Right hindlimb (tissue), 1 donor: ENCODE measurements at places on chromosomes 3 and 15.
A peak's percentile ranks its signal among the peaks of the same experiment; 100 is the strongest.

DNA sequence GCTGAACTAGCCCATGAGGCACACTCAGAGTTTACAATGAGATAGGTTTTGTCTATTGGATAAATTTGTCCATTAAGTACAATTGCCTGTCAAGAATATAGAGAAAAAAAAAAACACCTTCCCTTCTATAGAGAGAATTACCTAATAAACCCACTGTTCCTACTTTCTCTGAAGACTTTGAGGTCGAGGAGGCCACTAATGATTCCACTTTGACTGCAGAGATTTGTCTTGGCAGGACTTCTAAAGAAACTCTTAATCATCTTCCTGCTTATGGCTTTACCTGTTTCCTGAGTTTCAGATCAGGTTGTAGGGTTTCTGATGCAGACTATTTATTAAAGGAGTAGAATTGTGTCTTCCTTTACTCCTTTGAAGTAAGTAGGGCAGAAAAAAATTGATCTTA is 342.4 kb upstream of the KCNMB2 start:
- no peak for DNase-seq

DNA sequence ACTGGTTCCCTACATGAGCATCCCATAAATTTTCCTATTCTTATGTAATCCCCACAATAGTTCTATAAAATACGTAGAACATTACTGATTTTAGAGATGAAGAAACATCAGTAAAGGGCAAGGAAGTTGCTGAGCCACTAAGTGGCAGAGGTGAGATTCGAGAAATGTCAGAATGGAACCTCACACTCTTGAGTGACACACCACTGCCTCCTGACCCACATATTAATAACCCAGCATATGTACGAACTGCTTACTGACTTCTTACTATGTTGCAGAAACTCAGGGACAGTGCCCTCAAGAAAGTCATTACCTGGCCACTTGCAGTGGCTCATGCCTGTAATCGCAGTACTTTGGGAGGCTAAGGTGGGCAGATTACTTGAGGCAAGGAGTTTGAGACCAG is 1022.4 kb downstream of the FHIT start:
- DNase-seq: no peak

- DNase-seq: peak; percentile 66
These were observed 61.4 kb downstream of the SMAD6 start for GRCh38 chr15:66763186-66764071.

DNA sequence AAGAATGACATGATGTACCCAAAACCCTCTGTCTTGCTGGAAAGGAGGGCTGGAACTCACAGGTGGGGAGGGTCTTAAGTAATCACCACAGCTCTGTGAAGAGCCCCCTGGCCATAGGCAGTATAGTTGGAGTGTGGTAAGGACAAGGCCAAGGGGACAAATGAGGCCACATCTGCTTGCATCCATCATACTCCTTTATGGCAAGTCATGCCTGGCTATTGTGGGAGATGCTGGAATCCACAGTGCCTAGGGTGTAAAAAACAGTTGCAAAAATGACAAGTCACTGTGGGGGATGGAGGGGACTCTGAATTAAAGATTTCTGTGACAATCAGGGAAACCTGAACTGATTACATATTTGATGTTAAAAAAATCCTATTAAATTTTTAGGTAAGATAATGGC is 258.5 kb downstream of the KCNMB2 start:
- DNase-seq: no peak

- DNase-seq: no peak
These were observed 4.1 kb downstream of the MYL3 start for GRCh38 chr3:46859001-46859710.

DNA sequence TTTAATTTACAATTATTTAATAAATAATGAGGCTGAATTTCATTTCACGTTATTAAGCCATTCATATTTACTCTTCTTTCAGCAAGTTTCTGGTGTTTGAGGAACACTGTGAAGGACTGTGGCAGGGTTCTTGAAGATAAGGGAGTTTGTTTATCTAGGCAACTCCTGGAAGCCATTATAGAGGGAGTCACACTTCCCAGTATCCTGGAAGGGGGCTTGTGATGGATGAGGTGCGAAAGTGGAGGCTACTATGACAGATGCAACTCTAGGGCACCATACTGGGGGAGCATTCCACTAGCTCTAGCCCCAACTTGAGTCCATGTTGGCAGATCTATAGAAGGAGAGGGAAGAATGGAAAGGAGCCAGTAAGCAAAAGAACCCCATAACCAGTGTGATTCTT is 14.4 kb downstream of the CNOT10 start:
- DNase-seq: no peak

GRCh38 chr3:13762906-13763305 is 117.0 kb downstream of the WNT7A start:
- no peak for DNase-seq

DNA sequence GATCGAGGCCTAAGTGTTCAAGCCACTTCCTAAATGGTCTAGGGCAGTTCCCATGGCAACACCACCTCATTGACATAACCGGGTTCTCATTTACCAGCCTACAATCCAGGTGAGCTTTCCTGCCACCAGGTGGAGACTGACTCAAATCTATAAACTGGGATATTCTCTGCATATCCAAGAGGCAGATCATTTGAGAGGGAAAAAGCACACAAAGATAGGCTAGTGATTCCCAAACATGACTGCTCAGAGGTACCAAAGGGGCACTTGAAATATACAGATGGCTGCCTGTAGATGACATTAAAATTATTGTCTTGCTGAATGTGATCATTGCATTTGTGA is 141.3 kb upstream of the PROK2 start:
- DNase-seq: no peak

DNA sequence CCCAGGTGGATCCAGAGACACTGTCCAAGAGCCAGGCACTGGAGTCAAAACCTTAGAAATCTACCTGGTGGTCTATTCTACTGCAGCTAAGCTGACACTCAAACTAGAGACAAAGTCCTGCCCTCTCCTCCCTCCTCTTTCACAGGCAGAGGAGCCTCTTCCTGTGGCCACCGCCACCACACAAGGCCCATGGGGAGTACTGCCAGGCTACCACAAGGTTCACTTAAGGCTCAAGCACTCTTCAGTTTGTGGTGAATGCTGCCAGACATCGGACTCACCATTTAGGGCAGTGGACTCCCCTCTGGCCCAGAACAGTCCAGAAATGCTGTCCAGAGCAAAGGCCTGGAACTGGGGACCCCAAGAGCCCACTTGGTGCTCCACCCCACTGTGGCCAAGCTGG is 160.9 kb downstream of the ADAMTS17 start:
- DNase-seq: no peak

DNA sequence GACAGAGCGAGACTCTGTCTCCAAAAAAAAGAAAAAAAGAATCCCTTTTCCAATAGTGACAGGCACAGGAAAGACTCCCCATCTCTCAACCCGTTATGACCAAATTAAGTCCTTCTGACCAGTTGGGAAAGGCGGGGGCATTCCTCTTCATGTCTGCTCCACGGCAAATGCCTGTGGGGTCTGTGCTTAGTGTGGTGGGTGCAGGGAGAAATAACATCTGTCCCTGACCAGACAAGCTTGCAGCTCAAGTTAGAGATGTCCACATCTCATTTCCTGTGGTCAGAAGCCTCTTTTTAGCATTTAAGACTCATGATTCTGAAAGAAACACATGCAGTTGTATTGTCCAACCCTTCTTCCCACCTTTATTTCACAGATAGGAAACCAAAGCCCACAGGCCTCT is 16.2 kb downstream of the PLA1A start:
- no peak for DNase-seq
